Effector CD8-positive, alpha-beta T cell (primary cell): ENCODE measurements at places on chromosomes 4 and X.
A peak's percentile ranks its signal among the peaks of the same experiment; 100 is the strongest.

GRCh38 chr4:8577046-8577445 is 3.1 kb upstream of the GPR78 start:
- DNase-seq = no peak

DNA sequence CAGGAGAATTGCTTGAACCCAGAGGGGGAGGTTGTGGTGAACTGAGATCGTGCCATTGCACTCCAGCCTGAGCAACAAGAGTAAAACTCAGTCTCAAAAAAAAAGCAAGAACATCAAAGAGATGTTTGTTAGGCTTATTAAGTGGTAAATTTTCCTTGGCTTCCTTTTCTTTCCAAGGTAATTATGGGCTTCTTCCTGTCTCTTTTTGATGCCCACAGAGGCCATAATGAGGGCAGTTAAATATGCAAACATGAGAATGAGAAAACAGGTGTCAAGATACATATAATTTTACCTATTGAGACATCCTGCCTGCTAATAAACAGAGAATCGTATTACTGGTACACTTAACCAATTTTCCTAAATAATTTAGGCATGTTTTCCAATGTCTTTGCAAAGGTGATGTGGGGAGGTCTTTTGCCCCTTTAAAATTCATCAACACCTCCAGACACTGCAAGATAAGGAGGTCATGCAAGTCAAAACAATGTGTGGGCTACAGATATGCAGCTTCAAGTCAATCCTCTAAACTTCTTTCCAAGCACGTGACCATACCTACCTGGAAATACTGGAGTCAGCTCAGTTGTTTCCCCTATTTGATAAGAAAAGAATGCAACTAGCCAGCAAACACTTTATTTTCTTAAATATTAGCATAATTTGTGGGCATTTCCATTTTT is 2.7 kb downstream of the SLC39A8 start:
- DNase-seq = no peak

- DNase-seq = no peak
These were observed 196.0 kb upstream of the RBPJ start for GRCh38 chr4:26124753-26125321.

DNA sequence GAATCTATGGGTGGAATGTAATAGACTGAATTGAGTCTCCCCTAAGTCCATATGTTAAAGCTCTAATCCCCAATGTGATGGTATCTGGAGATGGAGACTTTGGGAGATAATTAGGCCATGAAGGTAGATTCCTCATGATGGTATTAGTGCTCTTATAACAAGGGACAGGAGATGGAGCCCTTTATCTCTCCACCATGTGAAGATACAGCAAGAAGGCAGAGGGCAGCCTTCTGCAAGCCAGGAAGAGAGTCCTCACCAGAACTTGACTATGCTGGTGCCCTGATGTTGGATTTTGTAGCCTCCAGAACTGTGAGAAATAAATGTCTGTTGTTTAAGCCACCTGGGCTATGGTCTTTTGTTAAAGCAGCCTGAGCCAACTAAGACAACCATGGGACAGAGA is 76.4 kb upstream of the F8A3 start:
- DNase-seq = no peak

DNA sequence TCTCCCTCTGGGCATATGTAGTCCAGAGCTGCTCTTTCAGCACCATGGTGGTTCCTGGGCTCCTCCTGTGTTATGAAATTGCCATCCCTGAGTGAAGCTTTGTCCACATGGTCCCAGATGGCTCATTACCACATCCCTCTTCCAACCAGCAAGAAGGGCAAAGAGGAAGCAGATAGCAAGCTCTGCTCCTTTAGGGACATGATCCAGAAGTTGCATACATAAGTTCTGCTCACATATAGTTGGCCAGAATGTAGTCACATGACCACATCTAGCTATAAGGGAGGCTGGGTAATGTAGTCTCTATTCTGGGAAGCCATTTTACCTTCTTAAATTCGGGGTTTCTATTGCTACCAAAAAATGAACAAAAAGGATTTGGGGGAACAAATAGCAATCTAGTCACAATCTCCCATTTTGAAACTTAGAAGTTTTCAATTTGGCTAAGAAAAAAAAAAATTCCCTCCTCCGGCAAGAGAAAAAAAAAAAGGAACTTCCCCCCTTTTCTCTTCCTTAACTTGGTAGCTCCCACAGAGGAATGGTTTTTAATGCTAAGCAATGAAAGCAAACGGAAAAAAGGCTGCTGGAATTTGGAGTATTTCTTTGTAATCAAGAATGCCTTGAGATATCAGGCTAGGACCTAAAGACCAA is 88.2 kb upstream of the USP9X start:
- no peak for DNase-seq

DNA sequence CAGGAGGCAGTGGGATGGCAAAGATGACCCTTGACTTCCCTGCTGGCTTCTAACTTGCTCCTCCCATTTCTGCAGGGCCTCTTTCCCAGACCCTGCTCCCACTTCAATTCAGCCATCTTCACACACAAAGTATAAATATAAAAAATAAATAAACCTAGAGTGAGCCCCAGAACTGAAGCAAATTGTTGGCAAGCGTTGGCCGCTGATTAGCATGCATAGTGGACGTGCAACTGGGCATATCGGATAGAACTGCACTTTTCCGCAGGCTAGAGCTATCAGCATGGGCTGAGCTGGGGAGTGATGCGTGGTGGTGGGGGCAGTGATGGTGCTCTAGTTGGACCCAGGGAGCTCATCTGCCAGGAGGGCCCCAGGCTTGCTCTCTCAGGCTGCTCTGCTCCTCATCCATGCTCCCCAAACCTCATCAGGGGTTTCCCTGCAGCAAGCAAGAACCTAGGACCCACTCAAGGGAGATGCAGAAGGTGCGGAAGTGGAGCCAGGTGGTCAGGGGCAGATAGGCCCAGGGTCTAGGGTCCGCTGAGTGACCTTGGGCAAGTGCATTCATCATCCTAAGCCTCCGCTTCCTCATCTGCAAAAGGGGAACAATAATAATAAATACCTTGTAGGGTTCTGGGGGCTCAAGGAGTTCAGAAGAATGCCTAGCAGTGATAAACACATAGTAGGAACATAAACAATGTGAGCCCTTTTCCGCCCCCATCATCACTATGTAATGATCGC is 146.8 kb upstream of the PJA1 start:
- DNase-seq = no peak

GRCh38 chr4:74638001-74638400 is 156.3 kb downstream of the BTC start:
- DNase-seq = no peak

DNA sequence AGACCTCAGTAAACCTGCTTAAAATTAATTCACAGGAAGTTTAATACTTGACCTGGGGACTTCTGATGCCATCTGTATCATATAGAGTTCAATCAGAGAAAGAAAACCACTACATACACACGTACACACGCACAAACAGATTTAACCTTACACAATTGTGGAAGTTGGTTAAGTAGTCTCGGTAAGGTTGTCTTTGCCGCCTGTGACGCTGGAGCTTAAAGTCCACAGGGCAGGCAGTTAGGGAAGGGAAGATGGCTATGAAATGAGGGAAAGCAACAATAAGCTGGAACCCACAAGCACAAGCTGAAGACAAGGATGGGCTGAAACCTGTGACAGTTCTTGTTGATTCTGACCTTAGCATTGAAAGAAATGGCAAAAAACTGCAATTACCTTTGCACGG is 41.7 kb upstream of the TSPAN7 start:
- no peak for DNase-seq

DNA sequence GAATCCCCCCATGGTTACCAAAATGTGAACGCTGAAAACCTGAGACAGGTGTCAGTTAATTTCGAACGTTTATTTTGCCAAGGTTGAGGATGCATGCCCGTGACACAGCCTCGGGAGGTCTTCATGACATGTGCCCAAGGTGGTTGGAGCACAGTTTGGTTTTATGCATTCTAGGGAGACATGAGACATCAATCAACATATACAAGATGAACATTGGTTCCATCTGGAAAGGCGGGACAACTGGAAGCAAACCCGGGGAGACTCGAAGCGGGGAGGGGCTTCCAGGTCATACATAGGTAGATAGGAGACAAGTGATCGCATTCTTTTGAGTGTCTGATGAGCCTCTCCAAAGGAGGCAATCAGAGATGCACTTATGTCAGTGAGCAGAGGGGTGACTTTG is 11.0 kb upstream of the SH3BP2 start:
- no peak for DNase-seq

DNA sequence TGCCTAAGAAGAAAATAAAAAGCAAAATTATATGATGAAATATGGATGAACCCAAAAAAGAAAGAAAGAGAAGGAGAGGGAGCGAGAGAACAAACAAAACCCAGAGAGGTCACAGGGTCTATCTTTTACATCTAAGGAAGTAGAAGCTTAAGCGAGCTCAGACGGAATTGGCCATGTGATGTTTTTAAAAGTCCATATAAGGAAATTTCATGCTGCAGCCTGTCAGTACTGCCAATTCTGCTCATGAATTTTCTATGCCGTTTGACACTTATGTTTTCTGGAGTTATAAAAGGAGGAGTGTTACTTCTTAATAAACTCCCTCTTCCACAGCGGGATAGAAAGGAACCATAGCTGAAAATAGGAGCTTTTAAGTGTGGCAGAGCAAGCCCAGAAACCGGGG is 32.9 kb upstream of the DCX start:
- no peak for DNase-seq

- DNase-seq = no peak
These were observed 1443.5 kb downstream of the FAM133A start for GRCh38 chrX:95117556-95117955.

DNA sequence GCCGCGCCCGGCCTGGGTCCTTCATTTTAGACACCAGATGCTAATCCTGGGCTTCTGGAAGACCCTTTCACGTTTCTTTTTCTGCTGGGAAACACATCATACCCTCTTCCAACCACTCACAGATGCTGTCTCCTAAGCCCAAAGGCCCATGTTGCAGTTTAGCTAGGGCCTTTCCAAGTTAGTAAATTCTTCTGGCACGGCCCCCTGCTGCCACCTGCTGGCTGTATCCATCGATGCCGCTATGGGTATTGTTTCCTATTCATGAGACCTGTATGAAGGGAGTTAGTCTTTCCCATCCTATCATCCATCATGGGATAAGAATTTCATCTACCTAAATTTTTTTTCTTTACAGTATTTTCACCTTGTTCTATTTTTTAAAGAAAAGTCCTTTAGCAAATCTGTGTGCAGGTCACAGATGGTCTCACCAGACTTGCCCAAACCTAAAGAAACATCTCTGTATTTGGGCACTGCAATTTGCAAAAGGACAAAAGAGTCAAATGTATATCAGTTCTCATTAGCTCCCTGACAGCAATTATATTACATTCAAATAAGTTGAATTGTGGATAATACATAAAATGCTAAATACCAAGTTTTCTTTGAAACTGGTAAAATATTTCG is 37.8 kb upstream of the SLC9A7 start:
- DNase-seq = peak; percentile 38

GRCh38 chr4:105950701-105951100 is 55.4 kb downstream of the NPNT start:
- no peak for DNase-seq

- DNase-seq = no peak
These were observed 128.3 kb upstream of the MAOA start for GRCh38 chrX:43527801-43528200.

GRCh38 chrX:74371425-74372222 is 49.7 kb upstream of the SLC16A2 start:
- DNase-seq = no peak

DNA sequence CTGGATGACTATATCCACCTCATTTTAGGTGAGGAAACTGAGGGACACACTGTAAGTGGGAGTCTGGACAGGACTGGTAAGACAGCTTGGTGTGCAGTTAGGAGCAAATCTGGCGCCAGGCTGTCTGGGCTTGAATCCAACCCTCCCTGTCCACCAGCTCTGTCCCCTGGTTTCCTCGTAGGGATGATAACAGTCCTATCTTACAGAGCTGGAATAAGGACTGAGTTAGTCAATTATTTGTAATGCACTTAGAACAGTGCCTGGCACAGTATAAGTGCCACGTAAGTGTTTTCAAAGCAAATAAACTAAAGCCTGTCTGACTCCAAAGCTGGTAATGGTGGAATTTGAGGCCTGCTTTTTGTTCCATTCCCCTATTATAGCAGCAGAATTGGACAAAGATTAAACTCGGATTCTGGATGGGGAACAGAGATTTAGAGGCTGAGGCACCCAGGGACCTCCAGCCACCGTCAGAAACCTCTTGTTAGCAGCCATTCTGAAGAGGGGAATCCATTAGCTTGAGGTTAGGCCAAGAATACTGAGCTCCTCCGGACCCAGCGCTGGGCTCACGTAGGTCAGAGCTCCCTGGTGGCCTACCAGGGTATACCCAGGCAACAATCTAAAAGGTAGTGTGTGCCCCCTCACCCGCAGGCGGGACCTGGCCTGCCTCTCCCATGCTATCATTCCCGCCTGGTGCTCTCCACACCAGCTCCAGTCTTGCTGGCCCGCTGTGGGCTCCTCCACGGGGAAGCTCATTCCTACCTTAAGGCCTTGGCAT is 102.1 kb downstream of the UCHL1 start:
- no peak for DNase-seq

DNA sequence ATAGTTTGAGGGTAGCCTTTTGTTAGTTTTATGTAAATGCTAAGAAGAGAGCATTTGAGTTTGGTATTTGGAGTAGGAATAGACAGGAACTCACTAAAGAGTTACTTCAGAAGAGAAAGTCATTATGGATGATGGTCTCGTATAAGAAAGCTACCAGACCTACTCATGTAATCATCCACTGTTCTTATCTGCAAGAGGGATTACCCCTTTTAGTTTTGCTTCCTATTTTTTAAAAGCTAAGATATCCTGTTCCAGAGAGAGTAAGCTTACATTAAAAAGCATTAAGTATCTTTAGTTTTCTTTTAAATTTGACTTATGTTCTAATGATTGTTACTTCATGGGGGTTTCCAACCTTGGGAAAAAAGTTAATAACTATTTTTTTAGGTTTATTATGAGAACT is 12.5 kb upstream of the ART3 start:
- no peak for DNase-seq

- no peak for DNase-seq
These were observed 206.5 kb downstream of the ENOX2 start for GRCh38 chrX:130696542-130696941.

DNA sequence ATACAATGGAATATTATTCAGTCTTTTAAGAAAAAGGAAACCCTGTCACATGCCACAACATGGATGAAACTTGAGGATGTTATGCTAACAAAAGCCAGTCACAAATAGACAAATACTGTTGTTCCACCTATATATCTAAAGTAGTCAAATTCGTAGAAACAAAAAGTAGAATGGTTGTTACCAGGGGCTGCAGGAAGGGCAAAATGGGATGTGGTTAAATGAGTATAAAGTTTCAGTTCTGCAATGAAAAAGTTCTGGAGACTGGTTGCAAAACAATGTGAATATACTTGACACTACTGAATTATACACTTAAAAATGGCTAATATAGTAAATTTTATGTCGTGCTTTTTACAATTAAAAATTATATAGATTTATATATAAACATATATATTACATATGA is 12.2 kb downstream of the SPOCK3 start:
- no peak for DNase-seq

DNA sequence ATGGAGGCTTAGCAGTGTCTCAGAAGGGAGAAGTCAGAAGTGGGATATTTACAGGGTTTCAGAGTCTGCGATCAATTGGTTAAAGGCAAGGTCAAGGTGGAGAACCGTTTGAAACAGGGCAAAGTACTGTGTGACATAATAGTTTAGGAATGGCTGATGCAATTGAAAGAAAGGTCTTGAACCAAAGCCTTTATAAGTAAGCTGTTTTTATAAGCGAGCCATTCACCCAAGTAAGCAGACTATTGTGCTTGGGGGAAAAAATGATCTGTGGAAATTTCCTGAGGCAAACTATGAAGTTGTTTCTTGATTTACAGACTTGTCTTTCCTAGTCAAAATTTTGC is 327.3 kb downstream of the CAMK2D start:
- DNase-seq = no peak

GRCh38 chrX:114615765-114616164 is 31.9 kb downstream of the HTR2C start:
- DNase-seq = no peak
